Stimulated activated CD4-positive, alpha-beta T cell treated with anti-CD3 and anti-CD28 coated beads, Interleukin-1b, Interleukin-23, amount 100 ng/mL, for 48 hours (primary cell): ENCODE measurements at places on chromosomes 13 and 19.

- DNase-seq: no peak
Measured at GRCh38 chr19:2533686-2534422, 57.9 kb downstream of the GADD45B start.

- DNase-seq: no peak
Measured at GRCh38 chr13:39035204-39035603, 2.7 kb downstream of the PROSER1 start.

GRCh38 chr19:3573162-3573857 lies 566 bp downstream of the HMG20B start:
- no peak for DNase-seq

- peak; percentile 22 for DNase-seq
Measured at GRCh38 chr13:42574011-42574410, at the start of gene TNFSF11. TNFSF11 (plus strand) TSS chr13:42574152; CDS start chr13:42574304, 152 bp downstream.

GRCh38 chr19:48741129-48741999 lies 954 bp upstream of the RASIP1 start:
- DNase-seq: peak; percentile 48

DNA sequence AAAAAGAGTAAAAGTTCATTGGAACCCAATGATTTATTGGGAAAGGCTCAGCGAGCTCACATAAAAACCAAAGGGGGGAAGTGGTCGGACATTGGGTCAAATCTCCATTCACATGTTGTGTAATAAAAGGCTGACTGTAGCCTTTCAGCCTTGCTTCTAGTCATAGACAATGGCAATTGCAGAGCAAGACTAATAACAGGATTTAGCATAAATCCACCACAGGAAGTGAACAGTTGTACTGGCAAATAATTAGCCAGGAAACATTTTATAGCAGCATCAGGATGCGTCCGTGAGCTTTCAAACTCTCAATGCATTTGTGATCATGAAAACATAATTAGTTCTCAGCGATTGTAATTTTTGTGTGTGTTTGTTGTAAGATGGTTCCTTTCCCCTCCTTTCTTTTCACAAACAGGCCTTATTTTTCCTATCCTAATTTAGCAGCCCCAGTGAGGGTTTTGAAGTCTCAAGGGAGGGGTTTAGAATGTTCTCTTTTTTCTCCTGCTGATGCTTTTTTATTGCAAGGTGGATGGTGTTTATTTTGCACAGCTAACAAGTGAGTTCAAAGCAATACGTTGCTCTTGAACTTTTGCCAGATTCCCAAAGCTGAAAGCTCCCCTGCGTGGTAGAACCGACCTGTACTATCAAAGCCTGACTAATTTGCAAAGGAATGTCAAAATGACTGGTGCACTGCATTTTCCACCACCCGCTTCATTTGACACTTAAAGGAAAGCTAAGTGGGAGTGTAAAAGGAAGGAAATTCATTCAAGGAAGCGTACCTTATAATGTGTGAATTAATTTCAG lies 105.6 kb downstream of the SPRY2 start:
- no peak for DNase-seq

DNA sequence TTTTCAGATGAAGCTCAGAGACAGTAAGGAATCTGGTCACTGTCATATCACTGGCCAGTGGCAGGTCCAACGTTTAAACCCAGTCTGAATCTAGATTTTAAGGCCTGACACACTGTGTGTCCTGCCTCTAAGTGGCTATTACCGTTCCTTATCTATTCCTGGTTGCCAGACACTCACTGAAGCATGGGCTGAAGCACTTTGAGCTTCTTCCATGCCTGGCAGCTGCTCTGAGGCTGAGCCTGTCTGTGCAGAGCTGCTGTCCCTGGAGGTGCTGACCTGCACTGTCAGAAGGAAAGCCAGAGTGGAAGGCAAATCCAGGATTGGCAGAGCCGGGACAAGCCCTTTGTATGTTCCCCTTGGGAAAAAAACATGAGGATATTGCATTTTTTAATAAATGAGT lies 109.2 kb upstream of the SLC7A1 start:
- no peak for DNase-seq

- no peak for DNase-seq
Measured at GRCh38 chr19:6219586-6220290, 60.0 kb downstream of the MLLT1 start.

DNA sequence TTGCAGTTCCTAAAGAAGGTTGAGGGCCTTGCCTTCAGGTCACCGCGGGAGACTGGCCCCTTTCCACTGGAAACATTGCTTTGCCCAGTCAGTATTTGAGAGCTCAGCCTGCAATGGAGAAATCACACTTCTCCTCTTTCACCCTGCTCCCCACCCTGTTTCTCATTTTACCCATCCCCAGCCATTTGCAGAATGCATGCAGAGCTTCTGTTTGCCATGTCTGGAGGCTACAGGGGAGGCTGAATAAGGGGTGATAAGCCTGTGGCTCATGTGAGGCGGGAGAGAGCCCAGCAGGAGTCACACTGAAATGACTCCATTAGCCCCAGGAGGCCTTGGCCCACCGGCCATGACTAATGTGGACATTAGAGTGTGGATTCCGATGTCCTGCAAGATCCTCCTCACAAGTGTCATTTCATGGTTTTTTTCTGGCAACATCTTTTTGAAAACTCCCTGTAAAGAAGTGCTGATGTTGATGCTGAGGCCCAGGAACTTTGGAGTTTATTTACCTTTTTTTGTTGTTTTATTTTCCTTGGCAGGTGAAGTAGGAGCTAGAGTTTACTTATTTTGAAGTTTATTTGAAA lies 6.3 kb downstream of the SPINT2 start:
- no peak for DNase-seq

DNA sequence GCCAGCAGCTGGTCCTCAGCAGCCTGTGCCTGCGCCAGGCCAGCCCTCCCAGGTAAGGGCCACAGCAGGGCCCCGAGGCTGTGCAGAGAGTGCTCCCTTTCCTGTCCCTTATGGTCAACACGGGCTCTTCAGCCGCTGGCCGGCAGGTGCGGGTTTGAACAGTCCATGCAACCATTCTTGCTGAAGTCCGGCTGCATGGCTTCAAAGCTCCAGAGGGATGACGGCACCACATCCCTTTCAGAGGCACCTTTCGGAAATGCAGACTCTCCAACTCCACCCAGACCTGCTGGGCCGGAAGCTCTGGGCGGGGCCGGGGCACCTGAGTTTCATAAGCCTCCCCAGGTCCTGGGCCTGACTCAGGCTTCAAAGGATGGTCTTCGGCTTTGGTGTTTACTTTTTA lies 81.3 kb downstream of the SPACA7 start:
- no peak for DNase-seq

GRCh38 chr19:8324186-8325050 lies 3.1 kb downstream of the RPS28 start:
- DNase-seq: no peak

DNA sequence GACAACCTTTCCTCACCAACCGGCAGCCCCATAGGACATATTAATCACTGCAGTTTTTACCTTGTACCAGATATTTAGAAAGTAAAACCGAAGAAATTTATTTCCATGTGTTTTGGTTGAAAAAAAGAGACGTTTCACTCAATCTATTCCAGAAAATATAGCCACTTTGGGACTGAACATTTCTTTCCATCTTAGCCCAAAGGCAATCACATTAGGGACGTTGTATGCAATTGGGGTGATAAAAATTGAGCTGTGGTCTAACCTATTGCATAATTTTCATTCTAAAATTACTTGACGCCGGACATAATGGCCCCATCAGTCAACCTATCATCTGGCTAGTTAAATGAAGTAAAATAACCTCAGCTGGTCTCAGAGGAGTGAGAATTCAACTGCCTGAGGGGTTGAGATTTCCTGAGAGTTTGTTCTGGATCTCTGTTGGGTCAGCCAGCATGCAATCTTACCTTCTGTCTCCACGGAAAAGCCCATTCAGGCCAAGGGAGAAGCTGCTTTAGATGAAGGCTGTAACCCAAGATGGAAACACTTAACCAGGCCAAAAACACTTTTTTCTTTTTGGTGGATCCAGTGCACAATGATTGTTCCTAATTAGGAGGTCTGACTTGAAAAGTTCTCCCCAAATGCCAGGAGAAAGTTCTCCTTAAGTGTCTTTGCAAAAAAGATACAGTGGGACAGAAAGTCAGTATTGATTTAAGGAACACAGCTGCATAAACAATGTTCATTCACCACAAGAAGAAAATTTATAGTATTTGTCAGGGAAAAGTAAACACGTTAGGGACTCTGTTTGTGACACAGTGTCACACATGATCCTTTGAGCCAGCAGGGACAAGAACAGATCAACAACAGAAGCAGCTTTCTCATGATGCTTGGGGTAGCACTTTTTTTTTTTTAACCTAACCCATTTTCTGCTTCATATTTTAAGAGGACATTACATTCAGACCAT lies 34.1 kb downstream of the DLEU7 start:
- DNase-seq: no peak

GRCh38 chr13:91544723-91545122 lies 146.3 kb downstream of the GPC5 start:
- DNase-seq: no peak

DNA sequence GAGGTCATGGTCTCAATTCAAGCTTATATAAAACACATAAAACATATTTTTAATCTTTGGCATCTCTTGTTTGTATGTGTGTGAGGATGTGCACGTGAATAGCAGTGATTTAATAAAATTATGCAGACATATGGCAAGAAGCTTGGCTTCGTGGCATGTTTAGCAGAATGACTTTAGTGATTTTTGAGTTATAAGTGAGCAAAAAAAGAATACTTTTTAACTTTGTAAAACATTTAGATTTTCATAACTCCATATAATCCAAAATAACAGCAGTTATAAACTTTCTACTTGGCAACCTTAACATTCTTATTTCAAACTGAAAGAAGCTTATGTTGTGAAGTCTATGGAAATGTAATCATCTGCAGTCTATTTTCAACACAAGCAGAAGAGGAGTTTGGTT lies 120.6 kb downstream of the SLITRK1 start:
- no peak for DNase-seq

DNA sequence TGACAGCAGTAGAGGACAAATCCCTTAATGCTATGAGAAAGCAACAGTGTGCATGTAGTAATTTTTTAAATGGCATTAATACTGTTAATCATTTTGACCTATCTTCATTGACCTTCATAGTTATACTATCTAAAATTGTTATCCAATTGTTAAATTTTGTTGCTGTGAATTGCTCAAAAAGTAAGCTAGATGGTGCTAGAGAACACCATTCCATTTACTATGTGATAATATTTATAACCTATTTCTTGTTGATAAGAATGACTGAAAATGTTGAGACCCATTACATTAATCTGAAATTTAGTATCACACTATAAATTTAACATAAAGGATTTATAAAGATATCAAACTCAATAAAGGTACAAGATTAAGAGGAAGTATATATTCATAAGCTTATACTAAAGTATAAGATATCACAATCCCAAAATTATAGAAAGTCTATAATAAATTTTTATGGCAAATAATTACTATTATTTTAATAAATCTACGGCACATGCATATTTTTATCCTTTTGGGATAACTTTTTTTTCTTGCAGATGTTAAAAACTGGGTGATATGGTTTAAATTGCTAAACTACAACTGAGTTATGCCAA lies 1573.3 kb downstream of the PCDH9 start:
- no peak for DNase-seq

- DNase-seq: no peak
Measured at GRCh38 chr19:4981681-4981958, 12.7 kb downstream of the KDM4B start.

- no peak for DNase-seq
Measured at GRCh38 chr19:11096210-11096841, 7.1 kb downstream of the LDLR start.

DNA sequence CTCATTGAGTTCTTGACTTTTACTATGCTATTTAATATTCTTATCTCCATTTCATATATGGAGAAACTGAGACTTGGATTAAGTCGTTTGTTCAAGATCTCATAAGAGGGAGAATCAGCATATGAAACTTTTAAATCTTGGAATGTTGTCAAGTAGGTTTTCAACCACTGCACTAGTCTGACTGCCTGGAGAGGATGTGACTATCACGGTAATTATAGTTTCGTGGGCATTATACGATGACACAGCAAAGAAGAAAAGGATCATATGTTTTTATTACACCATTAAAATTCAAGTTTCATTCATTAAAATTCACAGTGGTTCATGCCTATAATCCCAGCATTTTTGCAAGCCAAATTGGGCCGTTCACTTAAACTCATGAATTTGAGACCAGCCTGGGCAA lies 555.2 kb downstream of the SLITRK1 start:
- no peak for DNase-seq

DNA sequence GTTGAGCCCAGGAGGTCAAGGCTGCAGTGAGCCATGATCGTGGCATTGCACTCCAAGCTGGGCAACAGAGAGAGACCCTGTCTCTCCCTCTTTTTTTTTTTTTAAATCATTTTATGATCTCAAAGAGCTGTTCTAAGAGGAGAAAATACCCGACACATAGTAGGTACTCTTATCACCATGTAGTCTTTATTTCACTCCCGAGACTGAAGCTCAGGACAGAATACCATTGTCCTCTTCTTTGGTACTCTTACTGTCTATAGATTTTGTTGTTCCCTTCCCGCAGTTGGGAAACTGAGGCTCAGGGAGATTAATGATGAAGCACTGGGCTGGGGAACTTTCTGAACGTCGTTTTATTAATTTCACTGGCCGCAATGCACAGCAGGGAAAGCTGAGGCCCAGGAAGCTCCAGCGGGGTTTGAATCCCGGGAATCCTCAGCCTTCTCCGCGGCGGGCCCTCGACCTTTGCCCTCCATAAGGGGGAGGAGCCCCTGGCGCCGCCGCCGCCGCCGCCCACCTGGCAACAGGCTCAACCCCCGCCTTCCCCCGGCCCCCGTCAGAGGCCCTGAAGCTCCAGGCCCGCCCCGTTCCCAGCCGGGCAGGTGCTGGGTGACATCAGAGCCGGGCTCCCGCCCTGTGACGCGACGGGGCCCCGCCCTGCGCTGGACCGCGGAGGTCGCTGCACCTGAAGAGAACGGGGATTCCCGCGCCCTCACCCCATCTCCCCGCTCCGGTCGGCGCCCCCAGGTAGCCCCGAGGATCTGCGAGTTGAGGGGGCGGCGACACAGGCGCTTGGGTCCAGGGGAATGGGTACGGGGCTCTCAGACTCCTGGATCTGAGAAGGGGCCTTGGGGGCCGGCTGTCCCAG lies 1.6 kb downstream of the MYH14 start:
- peak; percentile 8 for DNase-seq

DNA sequence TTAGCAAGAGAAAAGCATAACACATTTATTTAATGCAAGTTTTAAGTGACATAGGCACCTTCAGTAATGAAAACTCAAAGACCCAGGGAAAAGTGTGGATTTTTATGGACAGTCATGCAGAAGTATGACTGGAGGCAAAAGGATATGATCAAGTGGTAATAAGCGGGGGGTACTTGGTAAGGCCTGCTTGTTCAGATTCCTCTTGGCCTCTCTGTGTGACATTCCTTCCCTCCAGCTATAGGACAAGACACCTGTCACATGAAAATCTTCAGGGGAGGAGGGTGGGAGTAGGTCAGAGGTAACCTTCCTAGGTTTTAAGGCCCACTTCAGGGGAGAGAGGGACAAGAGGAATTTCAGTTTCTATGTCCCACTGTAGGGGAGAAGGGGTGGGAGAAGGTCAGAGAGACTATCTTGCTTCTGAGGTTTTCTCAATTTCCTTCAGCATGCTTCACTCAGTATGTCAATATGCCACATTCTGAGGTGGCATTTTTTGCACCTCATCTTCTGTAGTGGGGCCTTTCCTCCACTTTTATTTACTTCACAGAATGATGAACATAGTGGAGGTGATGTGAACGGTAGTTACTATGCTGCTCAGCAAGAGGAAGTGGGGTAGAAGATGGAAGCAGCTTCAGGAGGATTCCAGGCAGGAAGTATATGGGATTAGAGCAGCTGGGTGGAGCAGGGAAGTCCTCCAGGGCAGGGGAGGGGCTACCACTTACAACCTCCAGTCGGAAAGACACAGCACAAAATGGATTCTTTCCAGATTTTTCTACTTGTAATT lies 73.2 kb upstream of the RFC3 start:
- no peak for DNase-seq

- no peak for DNase-seq
Measured at GRCh38 chr13:20388184-20388583, 137.5 kb downstream of the CRYL1 start.
